Glutamatergic neuron (in vitro differentiated cells): ENCODE measurements at places on chromosomes 12 and 14. TPM values are rescaled to one million over a fixed set of nuclear protein-coding genes. Genes with fewer than 3 reads are reported as not detected.
A peak's percentile ranks its signal among the peaks of the same experiment; 100 is the strongest.

DNA sequence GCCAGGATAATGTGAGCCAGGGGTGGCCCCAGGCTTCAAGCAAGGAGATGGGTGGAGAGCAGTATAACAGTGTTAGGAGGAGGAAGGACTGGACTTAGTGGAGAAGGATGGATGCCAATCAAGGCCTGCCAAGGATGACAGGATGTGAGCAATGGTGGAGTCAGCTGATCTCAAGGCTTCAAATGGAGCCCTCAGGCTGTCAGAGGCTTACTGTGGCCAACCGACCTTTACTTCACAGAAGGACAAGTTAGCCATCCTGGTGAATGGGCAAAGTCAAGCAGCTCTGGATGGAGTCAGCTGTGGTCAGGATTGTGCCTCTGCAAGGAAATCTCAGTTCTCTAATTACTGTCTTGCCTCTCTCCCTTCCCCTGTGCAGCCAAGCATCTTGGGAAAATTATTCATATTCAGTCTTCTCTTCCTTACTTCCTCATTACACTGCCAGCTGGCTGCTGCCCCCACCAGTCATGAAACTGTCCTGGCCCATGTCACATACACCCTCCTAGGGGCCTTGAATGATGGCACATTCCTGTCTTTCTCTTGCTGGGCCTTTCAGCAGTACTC is 7.6 kb upstream of the STAT6 start:
- H3K27ac ChIP-seq: no peak overlapping the region
- no peak overlapping the region for H3K4me3 ChIP-seq
- H3K4me1 ChIP-seq: no peaks in the 10 kb centered on the region
- peaks cover 6% of the 10 kb centered on the region for H3K36me3 ChIP-seq
- DNase-seq: no peak

DNA sequence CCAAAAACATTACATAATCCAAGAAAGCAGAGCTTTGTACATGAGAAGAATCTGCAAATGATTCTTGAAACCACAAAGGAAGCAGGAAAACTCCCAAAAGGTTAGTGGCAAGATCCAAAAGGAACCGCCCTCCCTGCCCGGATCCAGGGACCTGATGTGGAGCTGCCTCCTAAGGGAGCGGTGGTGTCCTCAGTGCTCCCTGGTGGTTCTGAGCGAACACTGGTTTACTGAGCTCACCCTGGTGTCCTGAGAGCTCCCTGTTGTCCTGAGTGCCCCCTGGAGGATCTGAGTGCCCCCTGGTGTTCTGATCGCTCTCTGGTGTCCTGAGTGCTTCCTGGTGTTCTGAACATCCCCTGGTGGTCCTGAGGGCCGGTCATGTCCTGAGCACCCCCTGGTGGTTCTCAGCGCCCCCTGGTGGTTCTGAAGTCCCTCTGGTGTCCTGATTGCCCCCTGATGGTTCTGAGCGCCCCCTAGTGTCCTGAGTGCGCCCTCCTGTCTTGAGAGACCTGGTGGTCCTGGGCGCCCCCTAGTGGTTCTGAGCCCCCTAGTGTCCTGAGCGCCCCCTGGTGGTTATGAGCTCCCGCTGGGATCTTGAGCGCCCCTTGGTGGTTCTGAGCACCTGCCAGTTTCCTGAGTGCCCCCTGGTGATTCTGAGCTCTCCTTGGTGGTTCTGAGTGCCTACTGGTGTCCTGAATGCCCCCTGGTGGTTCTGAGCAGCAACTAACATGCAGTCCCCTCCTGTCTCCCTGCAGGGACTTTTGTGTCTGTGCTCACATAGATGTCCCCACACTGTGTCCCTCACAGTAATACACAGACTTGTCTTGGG is 891.1 kb downstream of the TMEM121 start:
- H3K36me3 ChIP-seq: peaks cover 13% of the 10 kb centered on the region
- H3K4me1 ChIP-seq: no peaks in the 10 kb centered on the region
- H3K27me3 ChIP-seq: peaks cover 3% of the 10 kb centered on the region
- no peak overlapping the region for H3K4me3 ChIP-seq
- DNase-seq: no peak

DNA sequence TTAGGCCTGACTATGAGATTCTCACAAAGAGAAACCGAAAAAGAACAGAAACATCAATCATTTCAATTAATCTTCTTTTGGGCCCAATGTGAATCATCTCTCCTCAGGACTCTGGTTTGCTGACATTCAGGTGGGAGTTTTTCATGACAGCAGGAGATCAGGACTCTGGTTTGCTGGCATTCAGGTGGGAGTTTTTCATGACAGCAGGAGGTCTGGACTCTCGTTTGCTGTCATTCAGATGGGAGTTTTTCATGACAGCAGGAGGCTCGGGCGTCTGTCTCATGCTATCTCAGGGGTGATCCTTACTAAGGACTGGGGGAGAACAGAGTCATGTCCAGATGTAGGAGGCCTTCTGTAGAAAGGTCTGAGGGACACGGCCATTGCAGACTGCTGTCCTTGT is 40.1 kb upstream of the PARP11 start:
- H3K36me3 ChIP-seq: peaks cover 16% of the 10 kb centered on the region
- H3K4me3 ChIP-seq: no peak overlapping the region
- H3K27ac ChIP-seq: no peak overlapping the region
- no peaks in the 10 kb centered on the region for H3K4me1 ChIP-seq
- no peaks in the 10 kb centered on the region for H3K27me3 ChIP-seq
- DNase-seq: no peak

GRCh38 chr12:79685068-79685467 is 5.7 kb downstream of the PAWR start:
- H3K4me1 ChIP-seq: no peaks in the 10 kb centered on the region
- H3K36me3 ChIP-seq: no peaks in the 10 kb centered on the region
- no peak for DNase-seq
- no peaks in the 10 kb centered on the region for H3K27me3 ChIP-seq
- H3K27ac ChIP-seq: no peak overlapping the region
- no peak overlapping the region for H3K4me3 ChIP-seq

- peaks cover 2% of the 10 kb centered on the region for H3K4me1 ChIP-seq
- H3K27ac ChIP-seq: no peak overlapping the region
- no peak for DNase-seq
- H3K36me3 ChIP-seq: no peaks in the 10 kb centered on the region
- peaks cover 5% of the 10 kb centered on the region for H3K27me3 ChIP-seq
Measured at GRCh38 chr12:47894652-47895051, 10.1 kb downstream of the VDR start.

GRCh38 chr14:21066882-21067502 is 3.1 kb upstream of the ARHGEF40 start:
- no peak overlapping the region for H3K4me3 ChIP-seq
- H3K27ac ChIP-seq: no peak overlapping the region
- DNase-seq: no peak
- peaks cover 14% of the 10 kb centered on the region for H3K27me3 ChIP-seq
- no peaks in the 10 kb centered on the region for H3K36me3 ChIP-seq
- peaks cover 9% of the 10 kb centered on the region for H3K4me1 ChIP-seq

- H3K27me3 ChIP-seq: no peaks in the 10 kb centered on the region
- H3K36me3 ChIP-seq: peaks cover 4% of the 10 kb centered on the region
- DNase-seq: no peak
- no peak overlapping the region for H3K27ac ChIP-seq
- no peak overlapping the region for H3K4me3 ChIP-seq
Measured at GRCh38 chr14:59055006-59055405, 133.5 kb upstream of the DAAM1 start.

GRCh38 chr12:72250346-72250745 is 21.8 kb upstream of the TRHDE start:
- H3K4me1 ChIP-seq: peaks cover 6% of the 10 kb centered on the region
- H3K36me3 ChIP-seq: peaks cover 4% of the 10 kb centered on the region
- H3K27me3 ChIP-seq: no peaks in the 10 kb centered on the region

DNA sequence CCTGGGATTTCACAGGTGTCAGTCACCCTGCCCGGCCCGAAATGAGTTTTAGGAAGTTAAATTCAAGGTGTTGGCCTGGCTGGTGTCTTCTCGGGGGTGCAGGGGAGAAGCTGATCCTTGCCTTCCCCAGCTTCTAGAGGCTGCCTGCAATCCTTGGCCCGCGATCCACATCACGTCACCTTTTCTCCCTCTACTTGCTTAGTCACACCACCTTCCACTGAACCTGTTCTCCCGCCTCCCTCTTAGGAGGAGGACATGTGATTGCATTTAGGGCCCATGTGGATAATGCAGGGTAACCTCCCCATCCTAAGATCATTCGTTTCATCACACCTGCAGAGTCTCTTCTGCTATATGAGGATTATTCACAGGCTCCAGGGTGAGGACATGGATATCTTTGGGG is 25.4 kb upstream of the ATXN2 start:
- H3K27me3 ChIP-seq: peaks cover 1% of the 10 kb centered on the region
- H3K27ac ChIP-seq: no peak overlapping the region
- H3K4me3 ChIP-seq: no peak overlapping the region
- no peak for DNase-seq

DNA sequence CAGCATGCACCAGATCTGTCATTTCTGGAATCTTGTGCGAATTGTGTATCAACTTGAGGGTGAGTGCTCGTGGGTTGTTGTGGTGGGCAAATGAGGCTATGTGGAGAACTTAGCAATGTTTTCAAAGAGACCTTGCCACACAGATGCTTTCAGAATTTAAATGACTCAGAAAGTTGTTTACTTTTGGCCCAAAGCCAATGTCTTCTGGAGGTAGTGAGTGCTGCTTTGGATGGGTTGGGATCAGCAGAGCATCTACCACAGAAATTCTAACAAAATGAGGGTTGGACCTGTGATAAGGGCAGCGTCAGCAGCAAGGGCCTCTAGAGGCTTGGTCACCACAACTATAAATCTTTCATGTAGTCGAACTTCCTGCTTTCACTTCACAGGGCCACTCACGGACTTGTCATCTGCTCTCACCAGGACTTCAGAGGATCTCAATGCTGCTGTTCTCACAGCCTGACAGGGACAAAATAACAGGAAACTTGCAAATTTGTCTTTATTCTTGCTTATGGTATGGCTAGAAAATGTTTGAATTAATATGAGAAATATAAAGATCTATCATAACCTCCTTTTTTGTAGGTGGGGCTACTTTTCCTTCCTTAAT is 111.4 kb downstream of the DACT1 start:
- no peak overlapping the region for H3K27ac ChIP-seq
- peaks cover 4% of the 10 kb centered on the region for H3K4me1 ChIP-seq
- no peak overlapping the region for H3K4me3 ChIP-seq
- no peak for DNase-seq
- H3K27me3 ChIP-seq: no peaks in the 10 kb centered on the region

DNA sequence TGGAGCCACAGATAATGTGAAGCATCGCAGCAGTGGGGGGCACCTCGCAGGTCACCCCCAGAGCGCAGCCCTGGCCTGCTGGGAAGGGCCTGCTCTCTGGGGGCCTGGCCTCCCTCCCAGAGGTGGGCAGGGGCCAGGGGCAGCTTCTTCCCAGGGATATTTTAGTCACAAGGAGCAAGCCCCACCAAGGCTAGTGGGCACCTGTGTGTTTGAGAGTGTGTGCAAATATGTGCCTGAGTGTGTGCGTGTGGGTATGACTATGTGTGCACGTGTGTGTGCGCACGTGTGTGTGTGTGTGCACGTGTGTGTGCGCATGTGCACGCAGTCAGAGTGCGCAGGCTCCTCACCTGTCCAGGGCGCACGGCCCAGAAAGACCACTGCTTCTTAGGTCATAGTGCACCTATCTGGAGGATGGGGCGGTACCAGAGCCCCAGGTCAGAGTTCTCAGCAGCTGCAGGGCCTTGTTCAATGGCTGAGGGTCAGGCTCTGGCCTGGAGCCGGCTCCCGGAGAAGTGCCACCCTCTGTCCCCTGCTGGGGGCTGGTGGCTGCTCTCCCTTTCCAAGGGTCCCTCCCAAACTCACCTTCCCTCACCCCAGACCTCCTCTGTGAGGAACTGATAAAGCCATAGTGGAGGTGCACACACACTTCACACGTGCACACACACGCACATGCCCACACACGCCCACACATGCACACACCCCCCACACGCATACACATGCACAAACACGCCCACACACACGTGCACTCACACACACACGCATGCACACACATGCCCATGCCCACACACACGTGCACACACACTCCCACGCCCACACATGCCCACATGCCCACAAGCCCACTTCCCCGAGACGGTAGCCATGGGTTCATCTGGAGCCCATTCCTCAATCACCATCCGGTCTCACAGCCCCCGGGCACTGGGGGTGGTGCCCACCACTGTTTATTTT is 128.5 kb downstream of the KIF26A start:
- H3K27me3 ChIP-seq: peaks cover 12% of the 10 kb centered on the region
- peaks cover 6% of the 10 kb centered on the region for H3K36me3 ChIP-seq
- H3K4me3 ChIP-seq: no peak overlapping the region

DNA sequence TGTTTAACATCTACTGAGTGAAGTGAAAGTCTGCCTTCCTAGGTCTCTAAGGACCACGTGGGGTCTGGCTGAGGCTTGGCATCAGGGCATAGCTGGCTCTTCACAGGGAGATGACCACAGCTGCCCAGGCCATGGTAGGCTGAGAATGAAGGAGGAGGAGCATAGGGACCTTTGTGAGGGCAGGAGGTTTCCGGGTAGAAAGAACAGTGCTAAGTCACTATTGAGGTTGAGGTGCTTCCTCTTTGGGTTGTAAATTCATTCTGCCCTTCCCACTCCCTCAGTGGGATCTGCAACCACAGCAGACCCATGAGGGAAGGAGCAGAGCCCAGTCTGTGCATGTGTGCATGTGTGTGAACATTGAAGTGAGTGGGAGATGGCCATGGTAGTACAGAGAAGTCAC is 909.6 kb downstream of the VRK1 start:
- H3K27me3 ChIP-seq: no peaks in the 10 kb centered on the region
- no peaks in the 10 kb centered on the region for H3K36me3 ChIP-seq
- no peaks in the 10 kb centered on the region for H3K4me1 ChIP-seq
- no peak overlapping the region for H3K27ac ChIP-seq

GRCh38 chr12:53391724-53392123 is 11.7 kb downstream of the SP1 start:
- H3K27ac ChIP-seq: peak overlapping the region; percentile 12
- no peaks in the 10 kb centered on the region for H3K27me3 ChIP-seq
- no peaks in the 10 kb centered on the region for H3K36me3 ChIP-seq
- no peak overlapping the region for H3K4me3 ChIP-seq
- DNase-seq: no peak

GRCh38 chr12:69459477-69459876 is 10.7 kb upstream of the FRS2 start:
- no peaks in the 10 kb centered on the region for H3K4me1 ChIP-seq
- no peaks in the 10 kb centered on the region for H3K27me3 ChIP-seq
- H3K36me3 ChIP-seq: no peaks in the 10 kb centered on the region
- no peak overlapping the region for H3K27ac ChIP-seq
- no peak for DNase-seq

- H3K27ac ChIP-seq: no peak overlapping the region
- H3K4me3 ChIP-seq: no peak overlapping the region
- H3K4me1 ChIP-seq: peaks cover 8% of the 10 kb centered on the region
- peaks cover 8% of the 10 kb centered on the region for H3K36me3 ChIP-seq
Measured at GRCh38 chr12:104699489-104700190, 242.9 kb downstream of the CHST11 start.

- no peak overlapping the region for H3K27ac ChIP-seq
- peaks cover 9% of the 10 kb centered on the region for H3K36me3 ChIP-seq
- no peak for DNase-seq
- H3K4me1 ChIP-seq: peaks cover 14% of the 10 kb centered on the region
Measured at GRCh38 chr12:108234158-108234557, 105.0 kb downstream of the CMKLR1 start.

Gene FGF23
- total RNA-seq: not detected

Gene WASHC3
- 35.1 TPM for total RNA-seq

Gene C12orf54
- not detected for total RNA-seq

Gene C14orf180
- not detected for total RNA-seq

Gene RPGRIP1
- total RNA-seq: not detected
